ENCODE measurements at places on chromosomes 5 and 9. TPM values are rescaled to one million over a fixed set of nuclear protein-coding genes. Genes with fewer than 3 reads are reported as not detected.

DNA sequence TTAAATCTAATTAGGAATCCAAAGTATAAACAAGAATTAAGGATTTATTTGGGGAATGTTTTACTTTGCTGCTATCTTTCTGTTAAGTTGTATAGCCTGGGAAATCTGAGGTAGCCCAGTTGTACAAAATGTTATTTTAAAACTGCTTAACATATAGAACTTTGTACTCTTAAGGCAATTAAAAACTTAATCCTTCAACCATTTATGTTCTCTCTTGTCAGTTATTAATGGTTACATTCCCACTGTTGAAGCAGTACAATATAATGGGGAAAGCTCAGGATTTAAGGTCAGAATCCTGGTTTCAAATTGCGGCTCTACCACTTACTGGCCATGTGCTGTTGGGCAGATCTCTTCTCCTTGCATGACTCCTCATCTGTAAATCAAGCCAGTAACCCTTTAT lies 32.7 kb downstream of the FBXO38 start:
- DNase-seq = no peak

GRCh38 chr5:106134549-106134948 lies 1536.2 kb downstream of the EFNA5 start:
- no peak for DNase-seq

- no peak for DNase-seq
Measured at GRCh38 chr9:69815313-69815712, 5.3 kb upstream of the CFAP95 start.

DNA sequence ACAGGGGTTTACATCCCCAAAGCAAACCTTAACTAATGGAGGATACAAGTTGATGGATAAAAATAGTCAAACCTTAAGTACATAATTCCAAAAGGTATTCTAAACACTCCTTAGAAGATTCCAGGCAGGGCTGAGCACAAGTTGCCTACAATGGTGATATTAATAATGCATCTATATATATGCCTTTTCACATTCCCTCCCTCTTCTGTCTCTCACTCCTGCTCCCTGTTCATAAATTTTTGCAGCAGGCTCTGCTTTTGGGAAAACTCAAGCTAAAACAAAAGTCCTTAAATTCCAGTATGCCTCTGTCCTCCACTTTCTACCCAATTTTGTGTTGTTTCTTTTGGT lies 139.4 kb upstream of the CDKN2B start:
- DNase-seq = no peak

DNA sequence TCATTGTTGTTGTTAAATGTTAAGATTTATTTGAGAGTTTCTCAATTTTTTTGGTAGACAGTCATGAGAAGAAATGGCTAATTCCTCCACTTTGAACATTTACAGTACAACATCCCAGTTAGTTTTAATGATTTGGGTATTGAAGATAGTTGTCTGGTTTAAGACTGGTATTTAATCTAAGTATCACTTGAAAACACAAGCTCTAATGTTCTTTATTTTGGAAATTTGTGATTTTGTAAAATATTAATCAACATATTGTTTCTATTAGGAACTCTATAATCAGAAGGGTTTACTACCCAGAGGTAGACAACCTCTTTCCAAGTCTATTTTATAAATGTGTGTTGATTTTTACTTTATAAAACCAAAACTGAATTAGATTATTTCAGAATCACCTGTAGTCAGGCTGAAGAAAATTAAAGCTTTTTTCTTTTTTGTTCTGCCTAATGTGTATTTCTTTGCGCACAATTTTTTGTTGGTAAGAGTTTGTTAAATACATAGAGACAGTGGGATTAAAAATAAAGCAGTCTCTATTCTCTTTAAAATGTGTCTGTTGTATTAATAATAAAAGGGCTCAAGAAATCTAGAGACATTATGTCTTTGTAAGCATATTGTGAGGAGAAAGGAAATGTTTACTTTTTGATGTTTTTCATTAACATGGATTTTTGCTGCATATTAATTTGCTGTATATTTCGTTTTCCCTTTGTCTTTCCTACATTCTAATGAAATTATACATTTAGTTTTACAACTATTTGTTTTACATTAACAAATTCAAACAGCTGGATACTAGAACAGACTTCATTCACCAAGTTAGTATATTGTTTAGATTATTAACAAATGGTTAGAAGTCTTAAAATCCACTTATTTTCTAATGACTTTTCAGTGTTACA lies 3.9 kb upstream of the PURA start:
- DNase-seq = no peak

Gene PRDM9
- not detected for total RNA-seq

GRCh38 chr9:68896486-68896885 lies 117.4 kb downstream of the PRKACG start:
- DNase-seq = no peak

DNA sequence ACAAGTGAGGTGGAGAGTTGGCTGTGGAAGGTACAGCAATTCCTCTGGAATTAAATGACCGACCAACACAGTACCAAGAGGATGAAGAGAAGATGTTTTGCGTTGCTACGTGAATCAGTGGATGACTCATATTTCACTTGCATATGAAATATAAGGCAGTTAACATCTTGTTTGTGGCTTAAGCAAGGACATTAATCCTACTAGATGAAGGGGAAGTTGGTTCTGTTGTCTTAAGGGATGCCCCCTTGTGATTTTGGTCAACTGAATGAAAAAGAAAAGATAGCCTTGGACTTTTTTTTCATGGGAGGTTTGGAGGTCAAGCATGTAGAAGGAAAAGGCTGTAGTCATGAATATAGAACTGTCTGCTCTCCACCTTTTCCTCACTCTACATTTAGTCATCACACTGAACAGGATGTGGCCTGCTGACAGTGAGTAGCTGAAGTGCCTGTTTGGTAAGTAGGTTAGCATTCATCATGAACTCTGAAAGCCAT lies 33.9 kb downstream of the VLDLR start:
- peak; percentile 14 for DNase-seq

Gene APBA1
- 0.44 TPM for total RNA-seq

- no peak for DNase-seq
Measured at GRCh38 chr5:19002111-19002510, 985.9 kb downstream of the CDH18 start.

Gene COL5A1
- total RNA-seq = 15.2 TPM

Gene PHF24
- not detected for total RNA-seq

- no peak for DNase-seq
Measured at GRCh38 chr9:105275938-105276337, 31.5 kb downstream of the SLC44A1 start.

- peak; percentile 40 for DNase-seq
Measured at GRCh38 chr5:81838307-81838906, 87.5 kb upstream of the SSBP2 start.

Gene ANKRD31
- 0.48 TPM for total RNA-seq

- no peak for DNase-seq
Measured at GRCh38 chr5:147081311-147081764, 153.5 kb upstream of the STK32A start.

Gene ALDOB
- not detected for total RNA-seq

DNA sequence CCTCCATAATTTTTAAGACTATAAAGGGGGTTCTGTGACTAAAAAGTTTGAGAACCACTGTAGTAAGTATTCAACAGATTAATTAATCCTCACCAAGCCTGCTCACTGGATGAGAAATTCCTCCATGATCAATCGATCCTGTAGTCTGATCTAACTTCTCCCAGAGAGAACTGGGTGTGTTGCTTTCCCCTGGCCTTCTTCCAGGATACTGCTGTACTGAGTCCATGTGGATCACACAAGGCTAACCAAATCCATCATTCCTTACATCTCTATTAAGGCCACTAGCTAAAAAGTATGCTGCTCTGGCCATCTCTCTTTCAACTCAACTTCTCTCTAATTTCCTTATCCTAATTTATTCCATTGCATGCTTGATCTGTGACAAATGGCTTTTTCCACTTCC lies 280.2 kb upstream of the PCSK5 start:
- no peak for DNase-seq

Gene ISL1
- not detected for total RNA-seq

DNA sequence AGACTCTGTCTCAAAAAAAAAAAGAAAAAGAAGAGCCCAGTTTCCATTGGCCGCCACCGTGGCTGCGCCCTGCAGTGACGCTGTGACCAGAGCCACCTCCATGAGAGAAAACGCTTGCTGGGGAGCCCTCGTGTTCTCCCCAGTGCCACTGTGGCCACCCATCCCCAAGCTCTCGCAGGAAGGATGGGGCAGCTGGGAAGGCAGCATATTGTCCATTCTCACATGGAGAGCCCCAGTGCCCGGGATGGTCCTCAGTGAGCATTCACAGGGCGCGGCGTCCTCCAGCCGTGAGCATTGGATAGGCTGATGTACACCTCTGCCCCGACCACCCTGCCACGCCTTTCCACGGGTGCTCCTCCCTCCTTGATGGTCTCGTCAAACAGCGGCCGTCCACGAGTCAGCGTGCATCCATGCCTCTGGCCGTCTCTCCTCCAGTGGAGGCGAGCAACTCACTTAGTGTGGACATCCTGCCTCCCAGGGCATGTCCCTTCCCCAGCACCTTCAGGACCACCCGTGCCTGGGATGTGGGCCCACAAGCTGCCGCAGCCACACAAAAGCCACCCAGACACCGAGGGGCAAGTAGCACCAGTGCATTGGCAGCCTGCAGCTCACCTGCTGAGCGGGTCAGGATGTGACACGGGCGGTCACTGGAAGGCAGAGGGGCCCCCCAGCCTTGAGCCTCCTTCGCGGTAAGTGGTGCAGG lies 23.4 kb upstream of the SLC6A19 start:
- DNase-seq = no peak

DNA sequence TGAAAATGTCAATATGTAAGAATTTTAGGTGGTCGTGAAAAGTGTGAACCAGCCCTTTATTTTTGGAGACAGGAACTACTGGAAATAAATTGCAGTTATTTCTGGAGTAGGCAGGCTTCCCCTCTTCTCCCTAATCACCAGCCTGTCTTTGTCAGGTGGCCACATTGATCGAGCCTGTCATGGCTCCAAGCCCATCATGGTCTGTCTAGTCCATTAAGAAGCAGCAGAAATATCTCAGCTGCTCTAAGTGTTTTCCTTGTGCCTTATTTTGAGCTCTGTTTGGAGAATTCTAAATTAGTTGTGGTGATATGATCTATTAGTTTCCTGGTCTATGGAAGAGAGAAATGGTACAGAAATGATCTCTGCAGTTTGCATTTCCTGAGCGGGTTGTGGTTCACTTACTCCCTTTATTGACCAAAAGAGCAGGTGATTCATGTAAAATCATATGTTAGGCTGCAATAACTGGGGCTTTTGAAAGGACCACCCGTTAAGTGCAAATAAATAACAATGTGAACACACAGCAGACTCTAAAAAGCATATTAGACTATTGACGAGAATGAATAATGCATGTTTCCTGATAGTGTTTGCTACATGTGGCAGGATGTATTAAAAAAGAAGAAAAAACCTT lies 42.3 kb downstream of the BASP1 start:
- DNase-seq = no peak

Gene HNRNPA0
- total RNA-seq = 32.2 TPM

Gene DPYSL3
- 0.40 TPM for total RNA-seq

Gene SPATA31D4
- total RNA-seq = not detected

- DNase-seq = no peak
Measured at GRCh38 chr5:37816883-37817282, 23.0 kb downstream of the GDNF start.

- no peak for DNase-seq
Measured at GRCh38 chr5:103512500-103512899, 50.1 kb downstream of the NUDT12 start.

Gene NMUR2
- total RNA-seq = not detected

Gene NRARP
- 25.8 TPM for total RNA-seq

DNA sequence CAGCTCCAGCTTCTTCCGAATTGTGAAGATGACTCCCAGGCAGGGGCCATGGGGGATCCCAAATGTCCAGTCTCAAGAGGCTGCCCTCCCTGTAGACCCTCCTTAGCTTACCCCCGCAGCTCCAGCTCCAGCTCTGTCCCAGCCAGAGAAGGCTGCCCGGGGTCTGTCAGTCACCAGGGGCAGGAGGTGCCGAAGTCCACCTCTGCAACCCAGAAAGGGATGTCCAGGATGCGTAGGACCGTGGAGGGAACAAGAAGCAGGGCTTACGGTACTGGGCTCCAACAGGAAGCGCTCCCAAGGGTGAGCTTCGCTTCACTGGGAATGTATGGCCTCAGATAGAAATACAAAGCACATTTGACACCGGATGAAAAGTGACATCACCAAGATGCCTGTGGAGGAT lies 6.0 kb downstream of the IPPK start:
- DNase-seq = no peak

Gene MYMK
- total RNA-seq = not detected

Gene SEMA4D
- 58.3 TPM for total RNA-seq

GRCh38 chr9:88370346-88370745 lies 17.9 kb upstream of the SPIN1 start:
- peak; percentile 63 for DNase-seq

Gene SH2D3C
- 0.79 TPM for total RNA-seq

Gene IRX1
- not detected for total RNA-seq

Gene CBY3
- not detected for total RNA-seq

All from PC-9 (cell line).